Activated T-cell treated with anti-CD3 and anti-CD28 coated beads, Interleukin-2, amount 50 U/mL, for 48 hours (primary cell): ENCODE measurements at places on chromosomes 12 and 14.

GRCh38 chr12:6925239-6925539 lies 2.6 kb upstream of the ATN1 start:
- no peak for DNase-seq

DNA sequence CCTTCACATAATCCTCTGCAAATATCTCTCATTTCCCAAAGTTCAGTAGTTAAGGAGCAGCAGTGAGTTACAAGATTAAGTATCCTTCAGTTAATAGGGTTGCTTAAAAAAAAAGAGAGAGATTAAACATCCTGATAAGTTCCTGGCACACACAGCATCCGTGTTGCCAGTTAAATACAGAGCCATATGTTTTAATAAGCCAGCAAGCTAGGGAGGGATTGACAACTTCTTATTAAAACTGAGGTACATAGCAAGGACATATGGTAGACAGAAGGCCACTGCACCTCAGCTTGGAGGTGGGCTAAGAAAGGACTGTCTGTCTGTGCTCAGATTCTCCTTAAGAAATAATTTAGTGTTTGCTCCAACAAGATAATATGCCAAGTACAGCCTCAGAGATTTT lies 9.6 kb upstream of the TMEM30B start:
- no peak for DNase-seq

DNA sequence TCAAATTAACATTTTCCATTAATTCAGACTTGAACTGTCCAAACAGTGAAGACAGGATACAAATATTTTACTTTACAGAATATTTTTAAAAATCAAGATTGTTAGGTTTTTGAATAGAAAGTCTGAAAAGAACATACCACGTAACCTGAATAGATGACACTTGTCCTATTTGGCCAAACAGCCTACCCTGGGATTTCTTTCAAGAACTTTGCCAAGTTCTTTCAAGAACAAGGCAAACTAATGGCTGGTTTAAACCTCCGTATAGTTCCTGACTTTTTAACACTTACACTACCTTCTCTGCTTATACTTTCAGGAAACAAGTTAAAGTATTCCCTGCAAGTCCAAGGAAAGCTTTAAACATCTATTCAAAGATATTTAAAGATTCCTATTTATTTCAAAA lies 35.0 kb downstream of the MAP4K5 start:
- no peak for DNase-seq

GRCh38 chr14:54362759-54363437 lies 33.9 kb upstream of the CDKN3 start:
- no peak for DNase-seq

DNA sequence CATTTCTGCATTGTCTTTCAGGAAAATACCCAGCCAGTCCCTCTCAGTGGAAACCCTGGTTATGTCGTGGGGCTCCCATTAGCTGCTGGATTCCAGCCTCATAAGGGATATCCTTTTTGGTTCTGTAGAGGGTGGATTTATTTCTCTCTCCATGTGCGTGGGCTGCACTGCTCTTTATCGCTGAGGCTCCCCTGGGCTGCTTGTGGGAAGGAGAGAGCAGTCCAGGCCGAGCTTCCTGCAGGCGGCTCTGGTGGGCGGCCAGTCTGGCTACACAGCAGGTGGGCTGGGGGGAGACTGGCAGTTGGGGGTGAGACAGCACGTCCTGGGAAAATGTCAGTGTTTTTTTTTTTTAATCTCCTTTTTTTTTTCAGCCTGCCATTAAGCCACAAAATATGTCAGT lies 27.6 kb downstream of the TCTN1 start:
- DNase-seq, result no peak

DNA sequence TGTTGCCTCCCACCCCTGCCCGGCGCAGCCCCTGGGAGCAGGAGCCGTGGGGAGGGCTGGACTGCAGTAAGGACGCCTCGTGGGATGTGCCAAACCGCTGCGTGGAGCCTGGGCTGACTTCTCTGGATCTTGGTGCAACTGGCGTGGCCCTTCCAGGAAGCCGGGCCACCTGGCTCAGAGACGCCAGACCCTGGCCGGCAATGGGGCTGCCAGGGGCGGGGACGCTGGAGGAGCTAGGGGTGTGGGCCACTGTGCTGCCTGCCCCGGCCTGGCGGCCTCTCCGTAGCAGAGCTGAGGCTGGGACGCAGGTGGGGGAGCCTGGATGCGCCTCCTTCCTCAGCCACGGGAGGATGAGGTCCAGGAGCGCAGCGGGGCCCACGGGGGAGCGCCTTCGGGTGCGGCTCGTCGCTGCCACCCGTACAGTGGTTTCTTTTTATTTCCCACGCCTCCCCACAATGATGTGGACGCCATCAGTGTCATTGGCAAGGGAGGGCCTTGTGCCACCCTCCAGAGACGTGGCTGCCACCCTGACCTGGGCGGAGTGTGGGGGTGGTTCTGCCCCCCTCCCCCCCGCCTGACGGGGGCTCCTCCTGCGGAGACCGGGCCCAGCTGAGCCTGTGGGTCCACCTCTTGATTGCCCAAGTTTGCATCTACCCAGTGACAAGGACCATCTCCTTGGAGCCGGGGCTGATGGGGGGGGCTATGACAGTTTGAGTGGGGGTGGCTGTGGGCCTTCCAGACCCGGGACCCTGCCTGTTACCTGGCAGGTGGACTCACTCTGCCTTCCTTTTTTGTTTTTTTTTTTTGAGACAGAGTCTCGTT lies 11.3 kb downstream of the DDX51 start:
- DNase-seq, result no peak

DNA sequence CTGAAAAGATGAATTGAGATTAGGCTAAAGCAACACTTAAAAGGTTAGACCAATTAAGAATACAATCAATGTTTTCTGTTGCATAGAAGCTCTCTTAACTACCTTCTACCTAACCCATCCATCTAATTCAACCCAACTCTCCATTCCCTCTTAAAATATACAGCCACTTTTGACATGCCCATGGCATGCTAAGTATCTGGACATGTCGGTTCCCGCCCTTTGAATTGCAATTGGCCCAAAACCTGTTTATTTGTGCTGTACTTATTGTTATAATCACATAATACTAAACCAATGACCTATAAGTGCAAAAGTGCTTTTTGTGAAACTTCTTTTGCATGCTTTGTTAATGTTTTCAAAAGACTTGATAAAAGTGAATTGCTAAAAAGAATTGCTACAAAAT lies 37.6 kb upstream of the APPL2 start:
- DNase-seq, result no peak

- no peak for DNase-seq
Observed at GRCh38 chr12:62472472-62472871, 5.8 kb downstream of the MON2 start.

- DNase-seq, result no peak
Observed at GRCh38 chr12:88889326-88890110, 309.2 kb upstream of the KITLG start.

GRCh38 chr14:80927083-80927989 lies 14.2 kb downstream of the CEP128 start:
- no peak for DNase-seq

DNA sequence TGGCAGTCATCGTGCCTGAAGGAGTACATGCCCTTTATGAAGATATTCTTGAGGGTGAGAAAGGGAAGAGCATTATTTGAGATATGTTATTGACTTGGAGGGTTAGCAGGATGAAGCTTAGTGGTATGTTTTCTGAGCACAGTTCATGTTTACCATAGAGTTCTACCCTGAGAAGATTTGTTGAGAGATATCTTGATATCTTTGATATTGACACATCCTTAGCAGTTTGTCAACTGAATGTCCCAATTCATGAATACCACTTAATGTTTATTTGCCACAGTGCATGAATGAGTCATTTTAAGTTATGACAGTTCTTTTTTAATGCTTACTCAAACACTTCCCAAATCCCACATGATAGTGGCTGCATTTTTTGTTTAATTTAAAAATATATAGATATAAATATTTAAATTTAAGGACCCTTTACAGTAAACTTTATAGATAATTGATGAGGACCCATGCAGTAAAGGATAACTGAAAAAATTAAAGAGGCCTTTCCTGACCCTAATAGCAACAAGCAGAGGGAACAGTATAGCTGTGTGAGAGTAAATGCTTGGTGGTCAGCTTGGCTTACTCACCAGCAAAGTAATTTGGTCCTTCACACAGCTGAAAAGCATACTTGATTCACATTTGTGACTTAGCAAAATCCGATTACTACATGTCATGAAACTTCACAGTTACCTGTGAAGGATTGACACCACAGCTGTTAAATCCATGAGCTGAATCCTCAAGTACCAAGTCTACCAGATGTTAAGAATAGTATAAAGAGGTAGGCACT lies 25.8 kb downstream of the SLC39A9 start:
- DNase-seq, result no peak

- DNase-seq, result no peak
Observed at GRCh38 chr12:29547151-29547632, 49.7 kb upstream of the OVCH1 start.

- no peak for DNase-seq
Observed at GRCh38 chr12:105253866-105254513, 18.0 kb upstream of the APPL2 start.

- no peak for DNase-seq
Observed at GRCh38 chr14:60622917-60623257, 26.4 kb downstream of the SIX1 start.

DNA sequence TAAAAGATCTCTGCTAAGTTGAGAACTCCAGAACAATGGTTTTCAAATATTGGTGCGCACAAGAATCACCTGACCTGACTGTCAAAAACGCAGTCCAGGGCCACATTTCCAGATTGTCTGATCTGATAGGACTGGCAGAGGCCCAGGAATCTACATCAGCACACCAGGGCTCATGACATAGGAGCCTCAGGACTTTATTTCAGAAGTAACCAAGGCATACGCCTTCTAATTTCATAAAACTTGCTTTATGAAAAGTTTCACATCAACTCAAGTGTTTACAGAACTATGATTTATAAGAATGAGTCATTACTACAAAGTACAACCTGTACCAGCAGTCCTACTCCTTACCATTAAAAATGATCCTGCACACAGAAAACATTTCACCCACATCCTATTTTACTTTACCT lies 47.7 kb upstream of the PTPRO start:
- DNase-seq, result no peak
